ENCODE measurements at places on chromosomes 7 and 10.

- DNase-seq, result no peak
Observed at GRCh38 chr7:14717816-14718215, 184.7 kb downstream of the DGKB start.

DNA sequence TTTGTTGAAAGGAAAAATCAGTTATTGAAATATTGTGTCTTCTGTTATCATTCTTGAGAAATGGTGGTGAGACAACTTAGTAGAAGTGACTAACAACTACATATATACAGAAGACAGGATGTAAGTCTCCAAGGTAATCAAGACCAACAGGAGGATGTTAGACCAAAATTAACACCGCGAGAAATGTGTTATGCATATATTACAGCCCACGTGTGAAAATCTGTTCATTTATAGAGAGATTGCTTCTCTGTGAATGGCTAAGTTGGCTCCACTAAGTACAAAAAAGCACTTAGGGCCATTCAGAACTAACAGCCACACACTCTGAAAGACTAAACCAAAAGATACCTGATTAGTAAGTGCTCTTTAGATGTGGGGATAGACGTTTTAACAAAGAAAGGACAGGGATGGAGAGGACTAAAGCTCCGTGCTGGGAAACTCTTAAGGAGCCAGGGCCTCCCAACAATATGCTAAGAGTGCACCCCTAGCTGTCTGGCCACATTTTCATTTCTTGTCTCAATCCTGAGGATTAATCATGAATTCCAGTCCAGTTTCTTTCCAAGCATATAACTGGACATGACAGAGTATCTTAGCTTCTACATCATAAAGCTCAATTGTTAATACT lies 26.5 kb downstream of the HDAC9 start:
- DNase-seq, result no peak

GRCh38 chr10:12162927-12163326 lies 32.8 kb downstream of the NUDT5 start:
- no peak for DNase-seq

DNA sequence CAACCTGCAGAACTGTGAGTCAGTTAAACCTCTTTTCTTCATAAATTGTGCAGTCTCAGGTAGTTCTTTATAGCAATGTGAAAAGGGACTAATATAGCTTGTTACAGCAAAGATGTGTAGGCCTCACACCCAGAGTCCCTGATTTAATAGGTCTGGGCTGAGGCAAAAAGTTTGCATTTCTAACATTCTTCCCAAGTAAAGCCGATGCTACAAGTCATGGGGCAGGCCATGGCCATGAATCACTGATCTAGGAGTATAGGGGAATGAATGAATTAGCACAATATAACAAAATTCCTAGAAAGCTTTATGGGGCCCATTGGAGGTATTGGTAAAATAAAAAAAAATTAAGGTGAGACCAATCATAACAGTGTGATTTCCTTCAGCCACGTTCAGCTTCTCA lies 11.5 kb upstream of the AASS start:
- DNase-seq, result no peak

GRCh38 chr10:119737823-119738222 lies 12.0 kb downstream of the INPP5F start:
- DNase-seq, result no peak

GRCh38 chr10:89374713-89375141 lies 3.1 kb upstream of the IFIT1B start:
- DNase-seq, result no peak

DNA sequence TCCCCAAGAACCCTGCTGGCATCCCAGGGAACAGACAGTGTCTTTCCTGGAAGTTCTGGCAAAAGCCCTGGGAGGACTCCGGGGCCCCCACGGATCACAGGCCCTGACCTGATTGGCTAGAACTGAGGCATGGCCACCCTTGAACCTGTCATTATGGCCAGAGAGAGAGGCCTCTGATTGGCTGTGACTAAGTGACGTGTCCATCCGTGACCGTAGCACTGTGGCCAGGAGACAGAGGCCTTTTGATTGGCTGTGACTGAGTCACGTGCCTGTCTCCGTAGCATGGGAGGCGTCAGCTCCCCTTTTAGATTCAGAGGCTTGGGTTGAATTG lies 163.8 kb downstream of the RGS10 start:
- no peak for DNase-seq

DNA sequence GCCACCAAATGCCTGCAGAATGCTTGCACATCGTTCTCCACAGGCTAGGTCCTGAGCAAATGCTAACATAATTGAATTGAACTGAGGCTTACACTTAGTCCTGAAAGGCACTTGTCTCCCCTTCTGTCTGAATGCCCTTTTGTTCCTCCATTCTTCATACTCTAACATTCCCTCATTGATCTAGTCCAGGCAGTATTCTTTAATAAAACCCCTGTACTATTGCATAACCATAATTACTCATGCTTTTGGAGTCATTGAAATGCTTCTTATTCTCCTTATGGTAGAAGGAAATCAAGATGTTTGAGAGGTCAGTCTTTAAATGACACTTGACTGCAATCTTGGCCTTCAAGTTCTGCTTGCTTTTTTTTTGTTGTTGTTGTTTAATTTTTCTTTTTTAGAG lies 7.1 kb downstream of the PI4K2A start:
- no peak for DNase-seq

Measured in stimulated activated CD8-positive, alpha-beta memory T cell treated with anti-CD3 and anti-CD28 coated beads, Interleukin-7, amount 100 ng/mL, for 24 hours (primary cell).